Chondrocyte (in vitro differentiated cells): ENCODE measurements at places on chromosomes 3 and 15. TPM values are rescaled to one million over a fixed set of nuclear protein-coding genes. Genes with fewer than 3 reads are reported as not detected.

Gene ZBED2
- not detected in 3 replicates for total RNA-seq

Gene KCNMB2
- 0.27 TPM in 1 of 3 replicates, not detected in the others for total RNA-seq

Gene GPR149
- not detected in 3 replicates for total RNA-seq

Gene LRTM1
- not detected in 3 replicates for total RNA-seq

DNA sequence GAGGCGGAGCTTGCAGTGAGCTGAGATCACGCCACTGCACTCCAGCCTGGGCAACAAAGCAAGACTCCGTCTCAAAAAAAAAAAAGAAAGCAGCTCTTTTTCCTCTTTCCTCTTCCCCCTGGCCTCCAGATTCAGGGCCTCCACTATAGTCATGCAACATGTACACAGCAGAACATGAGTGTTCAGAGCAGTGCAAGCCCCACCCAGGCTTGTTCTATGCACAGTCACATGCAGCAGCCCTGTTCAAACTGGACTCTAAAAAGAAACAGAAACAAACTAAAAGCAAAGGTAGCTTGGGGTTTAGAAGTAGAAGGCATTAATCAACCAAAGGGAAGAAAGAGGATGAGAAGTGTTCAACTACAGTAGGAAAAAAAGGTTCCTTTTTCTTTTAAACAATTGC is 11.8 kb downstream of the SHQ1 start:
- no peak for DNase-seq

DNA sequence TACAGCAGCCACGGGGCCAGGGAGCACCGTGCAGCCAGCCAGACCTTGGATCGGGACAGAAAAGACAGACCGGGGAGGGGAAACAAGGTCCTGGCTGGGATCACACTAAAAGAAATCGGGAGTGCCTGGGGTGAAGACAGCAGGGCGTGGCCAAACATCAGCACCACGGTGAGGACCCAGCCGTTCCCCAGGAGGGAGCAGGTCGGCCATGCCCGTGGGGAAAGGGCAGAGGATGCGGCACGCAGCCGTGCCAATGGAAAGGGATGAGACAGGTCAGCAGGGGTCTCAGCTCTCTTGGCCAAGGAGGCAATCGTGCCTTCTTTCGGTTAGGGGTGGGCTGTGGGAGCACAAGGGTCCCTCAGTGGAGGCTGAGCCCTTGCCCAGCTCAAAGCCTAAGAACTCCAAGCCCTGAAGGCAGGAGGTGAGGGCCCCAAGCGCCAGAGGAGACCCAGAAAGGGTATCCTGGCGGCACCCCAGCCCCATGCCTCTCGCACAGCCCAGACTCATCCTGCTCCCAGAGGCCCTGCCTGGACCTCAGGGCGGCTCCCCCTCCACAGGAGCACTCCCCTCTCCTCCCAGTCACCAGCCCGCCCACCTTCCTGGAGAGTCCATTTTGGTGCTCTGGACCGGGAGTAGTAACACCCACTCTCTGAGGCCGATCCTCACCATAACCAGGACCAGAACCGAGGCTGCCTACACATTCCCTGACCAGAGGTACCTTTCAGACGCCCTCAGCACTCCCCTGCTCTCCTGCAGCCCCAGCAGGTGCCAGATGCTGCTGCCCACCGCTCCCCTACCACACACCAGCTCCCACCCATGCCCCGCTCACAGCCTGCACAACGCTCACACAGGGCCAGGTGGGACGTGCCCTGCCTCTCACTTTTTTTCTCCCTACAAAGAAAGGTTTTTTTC is 23.2 kb upstream of the OCA2 start:
- DNase-seq = no peak

- DNase-seq = no peak
These were observed 81.7 kb upstream of the MYZAP start for GRCh38 chr15:57509965-57510364.

DNA sequence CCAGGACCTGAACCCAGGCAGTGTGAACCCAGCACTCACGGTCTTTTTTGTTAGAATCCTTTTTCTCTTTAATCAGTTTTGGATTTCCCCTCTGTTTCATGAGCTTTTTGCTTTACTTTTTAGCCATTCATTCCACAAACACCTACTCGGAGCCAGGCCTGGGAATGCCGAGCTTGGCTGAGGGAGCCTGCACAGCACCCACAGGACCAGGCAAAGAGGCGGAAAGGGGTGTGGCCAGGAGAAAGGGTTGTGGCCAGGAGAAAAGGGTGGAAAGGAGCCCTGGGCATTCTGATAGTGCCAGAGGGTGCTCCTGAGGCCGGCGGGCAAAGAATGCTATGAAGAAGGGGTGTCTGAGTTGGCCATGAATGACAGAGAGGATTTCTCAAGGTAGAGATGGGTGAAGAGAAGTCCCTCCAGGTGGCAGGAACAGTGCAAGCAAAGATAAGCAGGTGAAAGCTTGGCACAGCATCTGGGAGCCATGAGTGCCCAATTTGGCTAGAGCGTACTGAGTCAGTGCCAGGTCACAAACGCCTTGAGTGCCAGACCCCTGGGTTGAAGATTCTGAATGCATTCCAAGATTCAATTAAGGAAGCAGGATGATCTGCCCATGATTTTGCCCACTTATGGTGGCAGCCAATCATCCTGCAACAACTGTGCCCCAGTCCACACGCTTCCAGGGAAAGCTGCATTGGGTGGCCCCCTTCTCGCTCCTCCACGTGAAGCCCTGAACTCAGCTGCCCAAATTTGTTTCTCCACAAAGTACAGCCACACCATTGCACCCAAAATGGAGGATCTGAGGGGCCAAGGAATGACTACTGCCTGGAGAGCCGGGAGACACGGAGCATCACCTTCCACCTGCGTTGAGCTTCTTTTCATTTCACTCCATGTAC is 157.2 kb downstream of the XXYLT1 start:
- no peak for DNase-seq

DNA sequence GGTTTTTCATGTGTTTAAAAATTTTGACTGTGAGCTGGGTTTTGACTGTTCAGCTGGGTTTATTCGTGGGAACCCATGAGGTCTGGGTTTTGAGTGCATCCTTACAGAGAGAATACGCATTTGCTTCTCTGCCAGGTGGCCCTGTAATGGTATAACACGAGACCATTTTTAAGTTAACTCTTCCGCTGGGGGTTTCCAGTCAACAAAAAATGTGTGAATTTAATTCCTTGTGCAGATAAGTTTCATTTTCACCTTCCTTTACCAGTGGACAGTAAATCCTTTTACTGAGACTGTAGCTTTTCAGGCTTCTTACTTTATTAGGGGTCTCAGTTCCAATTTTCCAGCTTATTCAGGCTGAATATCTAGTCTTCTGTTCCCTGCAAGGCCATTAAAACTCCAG is 149.6 kb downstream of the OPA1 start:
- no peak for DNase-seq

DNA sequence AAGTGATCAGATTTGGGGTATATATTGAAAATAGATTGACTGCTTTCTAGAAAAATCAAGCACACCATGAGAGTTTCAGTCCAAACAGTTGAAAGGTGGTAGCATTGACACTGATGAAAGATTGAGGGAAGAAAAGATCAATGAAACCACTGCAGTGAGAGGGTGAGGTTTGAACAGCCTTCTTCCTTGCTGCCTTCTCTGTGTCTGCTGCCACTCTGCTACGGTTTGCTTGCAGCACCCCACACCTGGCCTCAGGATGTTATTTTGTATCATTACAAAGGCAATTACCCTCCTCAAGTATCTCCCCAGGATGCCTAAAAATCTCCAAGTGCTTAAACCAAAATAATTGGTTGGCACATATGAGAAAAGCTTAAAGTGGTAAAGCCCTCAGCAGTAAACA is 683.6 kb upstream of the ARPP21 start:
- no peak for DNase-seq

- no peak for DNase-seq
These were observed 198.3 kb downstream of the OTOL1 start for GRCh38 chr3:161694682-161695564.

GRCh38 chr3:168884353-168884903 is 779.1 kb downstream of the MECOM start:
- DNase-seq = no peak

DNA sequence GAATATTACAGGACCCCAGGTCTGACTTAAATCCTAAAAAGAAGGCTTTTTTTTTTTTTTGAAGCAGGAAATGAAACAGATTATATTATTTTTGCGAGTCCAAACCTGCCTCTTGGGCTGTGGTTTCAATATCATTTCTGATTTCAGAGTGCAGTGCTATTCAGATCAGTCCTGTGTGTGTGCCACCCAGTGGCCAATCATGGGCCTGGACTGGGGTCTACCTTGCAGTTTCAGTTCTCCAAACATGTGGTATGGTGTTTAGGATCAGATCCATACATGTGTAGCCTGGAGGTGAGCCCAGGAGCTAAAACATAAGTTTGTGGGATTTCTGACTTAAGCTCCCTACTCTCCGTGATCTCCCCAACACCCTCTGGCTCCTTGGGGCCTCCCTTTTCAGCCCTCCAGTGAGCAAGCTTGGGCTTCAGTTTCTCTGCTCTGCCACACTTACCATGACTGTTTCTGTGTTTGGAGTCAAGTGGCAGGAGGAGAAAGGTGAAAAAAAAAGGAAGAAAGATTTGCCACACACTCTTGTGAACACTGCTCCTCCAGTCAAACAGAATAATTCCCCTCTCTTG is 12.1 kb upstream of the THSD4 start:
- no peak for DNase-seq

DNA sequence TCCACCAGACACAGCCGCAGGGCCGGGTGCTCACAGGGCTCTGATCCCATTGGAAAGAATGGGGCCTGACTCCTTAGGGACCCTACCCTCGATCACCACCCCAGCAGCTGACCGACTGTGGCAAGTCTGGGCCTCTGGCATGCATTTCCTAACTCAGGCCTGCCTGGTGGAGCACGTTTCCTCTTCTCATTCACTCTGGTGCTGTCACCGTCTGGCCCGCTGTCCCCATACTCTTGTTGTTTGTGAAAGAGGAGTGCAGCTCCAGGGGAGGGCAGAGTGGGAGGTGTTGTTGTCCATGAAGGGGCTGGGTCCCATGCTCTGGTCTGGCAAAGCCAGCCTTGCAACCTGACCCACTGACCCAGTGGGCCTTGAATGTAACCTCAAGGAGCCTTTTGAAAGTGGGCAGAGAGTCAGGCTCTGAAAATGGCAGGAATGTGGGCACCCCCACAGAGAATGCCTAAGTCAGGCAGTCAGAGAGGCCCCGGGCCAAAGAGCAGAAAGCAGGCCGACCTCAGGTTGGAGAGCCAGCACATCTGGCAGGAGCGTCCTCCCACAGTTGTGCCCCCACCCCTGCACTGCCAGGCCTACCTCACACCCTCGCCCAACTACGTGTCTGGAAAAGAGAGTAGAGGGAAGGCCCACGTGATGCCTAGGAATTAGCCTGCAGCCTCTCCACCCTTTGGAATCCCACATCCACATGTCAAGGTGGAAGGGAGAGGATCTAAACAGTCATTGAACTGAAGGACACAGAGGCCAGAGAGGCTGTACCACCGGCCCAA is 10.9 kb downstream of the SEMA7A start:
- no peak for DNase-seq

DNA sequence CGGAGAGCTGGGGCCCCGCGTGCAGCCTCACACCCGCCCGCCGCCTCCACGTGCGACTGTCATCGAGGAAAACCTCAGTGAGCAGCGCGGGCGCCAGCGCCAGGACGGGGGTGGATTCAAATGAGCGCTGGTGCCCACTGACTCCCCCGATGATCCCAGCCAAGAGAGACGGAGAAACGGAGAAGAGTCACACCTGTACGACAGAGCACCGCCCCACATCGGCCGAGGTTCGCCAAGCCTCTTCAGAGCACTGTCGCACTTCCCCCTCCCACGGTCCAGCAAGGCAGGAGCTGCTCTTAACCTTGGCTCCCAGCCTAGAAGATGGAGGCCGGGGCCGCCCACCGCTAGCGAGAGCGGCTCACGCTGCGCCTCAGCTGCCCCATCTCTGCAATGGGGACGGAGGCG is 130.9 kb upstream of the IQSEC1 start:
- DNase-seq = peak; percentile 87

GRCh38 chr3:48688032-48688736 is 2.5 kb upstream of the NCKIPSD start:
- DNase-seq = no peak
